ENCODE measurements at places on chromosomes 7 and 10.

- DNase-seq = no peak
These were observed 66.2 kb upstream of the SRPK2 start for GRCh38 chr7:105454921-105455320.

- no peak for DNase-seq
These were observed 45.0 kb upstream of the ANLN start for GRCh38 chr7:36344622-36345021.

DNA sequence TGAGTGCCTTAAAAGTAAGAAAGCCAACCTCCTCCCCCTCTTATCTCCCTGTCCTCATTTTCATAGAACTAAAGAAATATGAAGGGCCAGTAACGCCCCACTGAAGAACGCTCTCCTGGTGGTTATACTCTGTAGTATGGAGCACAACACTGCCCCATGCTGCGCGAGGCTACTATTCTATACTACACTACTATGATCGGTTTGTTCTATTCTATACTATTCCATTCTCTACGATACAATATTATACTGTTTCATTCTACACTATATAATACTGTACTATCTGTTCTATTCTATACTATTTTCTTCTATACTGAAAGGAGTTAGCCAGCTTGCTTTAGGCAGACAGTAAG, 34.8 kb downstream of the DIP2C start:
- no peak for DNase-seq

GRCh38 chr10:5619362-5620211, 46.8 kb downstream of the ASB13 start:
- no peak for DNase-seq

Measured in stimulated activated CD4-positive, alpha-beta T cell treated with anti-CD3 and anti-CD28 coated beads, Interleukin-15, amount 100 ng/mL, for 1 hour (primary cell).